ENCODE measurements at places on chromosomes 5 and 9.

DNA sequence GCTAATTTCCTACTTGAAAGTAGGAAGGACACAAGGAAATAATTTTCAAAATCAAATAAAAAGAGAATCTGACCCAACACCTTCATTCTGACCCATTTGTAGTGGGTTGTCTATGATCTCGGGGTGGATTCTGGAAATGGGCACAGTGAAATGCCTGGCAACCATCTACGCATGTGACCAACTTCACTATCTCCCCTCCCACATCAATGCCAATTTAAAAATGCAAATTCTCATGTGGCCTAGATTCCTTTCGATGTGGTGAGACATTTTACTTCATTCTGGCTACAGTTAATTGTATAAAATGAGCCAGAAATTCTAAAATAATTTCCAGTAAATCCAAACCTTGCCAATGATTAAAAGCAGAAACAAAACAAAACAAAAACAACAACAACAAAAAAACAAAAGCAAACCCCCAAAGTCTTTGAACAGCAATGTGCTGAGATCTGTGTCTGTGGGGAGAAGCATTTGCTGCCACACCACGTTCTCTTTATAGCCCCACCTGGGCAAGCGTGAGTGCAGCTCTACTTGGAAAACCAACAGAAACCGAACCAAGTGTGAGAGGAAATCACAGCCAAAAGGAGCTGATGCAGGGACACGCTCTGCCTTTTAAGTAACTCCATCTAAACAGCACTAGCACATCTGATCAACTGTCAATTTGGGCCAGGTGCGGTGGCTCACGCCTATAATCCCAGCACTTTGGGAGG is 59.0 kb downstream of the USP20 start:
- peak; percentile 32 for DNase-seq

GRCh38 chr5:128637031-128637430 is 99.0 kb upstream of the FBN2 start:
- no peak for DNase-seq

DNA sequence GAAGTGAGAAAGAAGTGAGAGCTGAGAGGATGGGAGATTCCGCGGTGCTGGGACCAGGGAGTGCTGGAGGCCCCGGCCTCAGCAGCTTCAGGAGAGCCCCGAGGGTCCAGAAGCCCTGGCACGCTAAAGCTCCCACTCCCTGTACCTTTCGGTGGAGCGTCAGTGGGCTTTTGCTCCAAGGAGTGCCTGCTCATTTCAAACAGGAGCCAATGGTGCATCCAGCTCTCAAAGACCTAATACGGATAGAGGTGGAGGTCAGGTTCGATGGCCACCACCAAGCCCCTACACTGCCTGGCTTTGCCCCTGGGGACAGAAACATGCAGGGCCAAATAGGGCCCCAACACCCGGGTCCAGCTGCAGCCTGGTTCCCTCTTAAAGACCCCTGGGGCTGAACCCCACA is 8.2 kb downstream of the CD74 start:
- no peak for DNase-seq

- DNase-seq = no peak
These were observed 10.6 kb upstream of the CSNK1A1 start for GRCh38 chr5:149561848-149562247.
